ENCODE measurements at places on chromosomes 16 and 17. TPM values are rescaled to one million over a fixed set of nuclear protein-coding genes. Genes with fewer than 3 reads are reported as not detected.

The DHX38 gene
- 36.5 TPM for total RNA-seq

The CRHR1 gene
- total RNA-seq: not detected

The MYO18A gene
- 73.0 TPM for total RNA-seq

The ITGA2B gene
- 0.70 TPM for total RNA-seq

The TAX1BP3 gene
- 185 TPM for total RNA-seq

The TNFRSF13B gene
- not detected for total RNA-seq

The AOC2 gene
- total RNA-seq: 1.00 TPM

The SLC13A2 gene
- not detected for total RNA-seq

The ACSM3 gene
- 1.3 TPM for total RNA-seq

The SHCBP1 gene
- total RNA-seq: 8.5 TPM

The TRAPPC2L gene
- total RNA-seq: 20.7 TPM

The KRT25 gene
- total RNA-seq: not detected

The SERPINF2 gene
- total RNA-seq: 7.1 TPM

The OR4D1 gene
- total RNA-seq: not detected

The NLRC3 gene
- total RNA-seq: 4.0 TPM

The TNK1 gene
- 6.2 TPM for total RNA-seq

The KRT14 gene
- 7,717 TPM for total RNA-seq

The ZSCAN10 gene
- not detected for total RNA-seq

The EARS2 gene
- total RNA-seq: 23.5 TPM

The PDF gene
- total RNA-seq: 21.7 TPM

The DVL2 gene
- 37.1 TPM for total RNA-seq

The KRTAP3-2 gene
- total RNA-seq: not detected

The CDH13 gene
- total RNA-seq: 6.9 TPM

The PTGES3L gene
- not detected for total RNA-seq

The ACSM2A gene
- total RNA-seq: not detected

The CCL16 gene
- total RNA-seq: not detected

The STH gene
- not detected for total RNA-seq
